ENCODE measurements at places on chromosomes 16 and 17.

DNA sequence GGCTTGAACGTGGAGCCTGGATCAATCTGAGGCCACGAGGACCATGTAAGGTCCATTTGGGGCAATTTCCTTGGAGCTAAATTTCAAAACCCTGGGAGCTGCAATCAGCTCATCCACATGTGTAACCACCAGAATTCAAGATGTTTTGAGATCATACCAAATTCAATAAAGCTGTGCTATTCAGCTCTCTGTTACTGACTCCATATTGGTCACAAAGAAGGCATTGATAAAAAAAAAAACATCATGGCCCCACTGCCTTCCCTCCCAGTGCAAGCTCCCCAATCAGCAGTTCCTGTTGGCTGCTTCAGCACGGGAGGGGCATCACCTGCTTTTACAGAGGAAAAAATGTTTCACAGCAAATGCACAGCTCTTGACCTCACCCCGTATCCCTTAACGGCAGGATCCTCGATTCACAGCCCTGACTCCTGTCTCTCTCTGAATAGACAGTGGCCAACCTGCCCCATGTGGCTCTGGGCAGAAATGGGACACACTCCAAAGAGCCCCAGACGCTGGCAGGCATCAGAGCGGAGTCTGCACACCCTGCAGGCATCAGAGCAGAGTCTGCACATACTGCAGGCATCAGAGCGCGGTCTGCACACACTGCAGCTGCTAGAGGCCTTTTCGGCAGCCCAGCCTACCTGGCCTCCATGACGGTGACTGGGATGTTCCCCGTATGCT, 37.1 kb downstream of the FANCA start:
- no peak for DNase-seq

GRCh38 chr16:67336648-67337047, 10.0 kb downstream of the LRRC36 start:
- DNase-seq: no peak

- DNase-seq: no peak
These were observed 4.1 kb downstream of the RARA start for GRCh38 chr17:40312893-40313667.

- no peak for DNase-seq
These were observed 136.1 kb downstream of the SPACA3 start for GRCh38 chr17:33127706-33128105.

Data from smooth muscle cell of the brain vasculature (primary cell).